ENCODE measurements at places on chromosomes 4 and X.

- DNase-seq, result no peak
Measured at GRCh38 chr4:57034520-57034919, 55.8 kb downstream of the POLR2B start.

GRCh38 chr4:925771-926500 lies 6.2 kb downstream of the GAK start:
- no peak for DNase-seq

- no peak for DNase-seq
Measured at GRCh38 chr4:2186133-2186864, 55.6 kb downstream of the HAUS3 start.

- no peak for DNase-seq
Measured at GRCh38 chrX:9912351-9913145, 54.6 kb upstream of the CLDN34 start.

- DNase-seq, result no peak
Measured at GRCh38 chrX:39012621-39013111, 211.4 kb downstream of the MID1IP1 start.

- no peak for DNase-seq
Measured at GRCh38 chr4:137359691-137360315, 172.5 kb downstream of the PCDH18 start.

DNA sequence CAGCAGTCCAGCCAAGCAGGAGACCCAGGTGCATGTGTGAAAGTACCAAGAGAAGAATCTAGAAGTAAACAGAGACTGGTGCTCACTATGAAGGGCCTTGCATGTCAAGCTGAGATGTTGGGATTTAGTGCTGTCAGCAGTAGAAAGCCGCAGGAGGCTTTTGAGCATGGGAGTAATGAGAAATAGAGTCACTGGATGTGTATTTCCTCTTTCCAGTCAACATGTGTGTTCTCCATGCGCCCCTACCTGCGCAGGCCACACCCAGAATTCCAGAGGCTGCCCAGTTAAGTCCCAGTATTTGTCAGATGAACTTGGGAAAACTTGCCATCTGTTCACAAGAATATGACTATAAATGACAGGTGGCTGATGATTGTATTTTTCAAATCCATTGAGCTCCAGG lies 4.5 kb upstream of the MAMLD1 start:
- peak; percentile 51 for DNase-seq

DNA sequence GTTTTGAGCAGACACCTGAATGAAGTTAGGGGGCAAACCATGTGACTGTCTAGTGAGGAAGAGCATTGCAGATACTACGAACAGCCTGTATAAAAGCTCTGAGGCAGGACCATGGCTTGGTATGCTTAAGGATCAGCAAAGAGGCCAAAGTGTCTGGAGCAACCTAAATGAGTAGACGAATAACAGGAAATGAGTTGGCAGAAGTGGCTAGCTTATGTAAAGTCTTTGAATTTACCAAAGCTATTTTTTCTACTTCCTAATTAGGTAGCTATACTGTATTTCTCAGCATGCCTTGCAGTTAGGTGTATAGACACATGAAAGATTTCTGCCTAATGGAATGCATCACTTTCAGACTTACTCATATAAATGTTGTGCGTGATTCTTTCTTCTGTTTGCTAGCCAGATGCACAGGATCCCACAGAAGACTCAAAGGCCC lies 9.3 kb upstream of the GPRIN3 start:
- DNase-seq, result no peak

- DNase-seq, result no peak
Measured at GRCh38 chr4:3771164-3771809, 5.1 kb downstream of the ADRA2C start.

- no peak for DNase-seq
Measured at GRCh38 chr4:52004414-52004813, 15.7 kb downstream of the LRRC66 start.

DNA sequence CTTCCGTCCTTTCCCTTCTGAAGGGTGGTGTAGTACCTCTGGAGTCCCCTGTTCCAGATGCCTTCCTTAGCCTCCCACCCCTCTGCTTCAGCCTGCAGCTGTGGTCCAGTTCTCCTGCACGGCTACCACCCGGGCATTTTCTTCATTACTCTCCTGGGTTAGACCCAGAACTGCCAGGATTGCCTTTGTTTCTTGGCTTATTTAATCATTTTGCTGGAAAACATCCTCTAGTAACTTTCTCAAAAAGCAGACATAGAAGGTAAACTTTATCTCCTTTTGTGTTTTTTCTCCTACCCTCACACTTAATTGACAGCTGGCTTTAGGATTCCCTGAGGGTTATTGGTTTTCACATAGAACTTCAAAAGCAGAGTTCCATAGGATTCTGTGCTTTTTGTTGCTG lies 20.2 kb downstream of the ANAPC4 start:
- no peak for DNase-seq

- DNase-seq, result no peak
Measured at GRCh38 chr4:113094331-113094730, 44.9 kb downstream of the ANK2 start.

DNA sequence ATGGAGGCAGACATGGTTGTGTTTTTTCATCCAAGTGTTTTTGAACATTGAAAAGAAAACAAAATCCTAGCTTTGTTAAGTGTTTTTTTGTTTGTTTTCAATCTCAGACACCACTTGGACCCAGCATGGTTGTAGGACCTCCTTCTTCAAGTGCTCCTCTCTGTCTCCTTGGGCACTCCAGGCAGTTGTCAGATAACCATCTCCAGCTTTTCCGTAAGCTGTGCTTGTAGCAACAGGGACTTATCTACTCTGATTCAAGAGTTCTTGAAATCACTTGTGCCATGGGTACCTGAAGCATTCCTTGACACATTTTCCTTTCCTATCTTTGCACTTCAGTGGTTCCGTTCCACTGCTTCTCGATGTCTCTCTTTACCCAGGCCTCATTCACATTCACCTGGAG lies 334.9 kb upstream of the DDX53 start:
- DNase-seq, result no peak

GRCh38 chrX:134013524-134013923 lies 28.1 kb upstream of the GPC3 start:
- DNase-seq, result no peak

DNA sequence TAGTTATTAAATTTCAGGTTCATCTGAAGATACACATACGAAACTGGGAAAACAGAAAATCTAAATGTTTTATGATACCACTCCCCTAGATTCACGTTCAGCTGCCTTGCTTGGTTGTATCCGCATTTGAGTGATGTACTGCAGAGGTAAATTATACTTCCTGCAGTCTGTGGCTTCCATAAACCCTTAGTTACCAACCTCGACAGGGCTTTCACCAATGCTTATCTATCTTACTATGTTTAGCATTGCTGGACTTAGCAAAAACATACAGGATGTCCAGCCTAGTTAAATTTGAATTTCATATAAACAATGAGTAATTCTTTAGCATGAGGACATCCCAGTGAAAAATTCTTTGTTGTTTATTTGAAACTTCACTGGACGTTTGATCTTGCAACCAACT lies 108.8 kb downstream of the TMA16 start:
- no peak for DNase-seq

- DNase-seq, result no peak
Measured at GRCh38 chr4:86497980-86498862, 95.9 kb upstream of the PTPN13 start.

- no peak for DNase-seq
Measured at GRCh38 chr4:77358315-77358928, 201.4 kb downstream of the CCNG2 start.

GRCh38 chr4:146214238-146214637 lies at the start of gene REELD1:
TSS of gene REELD1 (plus strand) at chr4:146214538. CDS start at chr4:146216953, 2,415 bp downstream.
- DNase-seq, result no peak

DNA sequence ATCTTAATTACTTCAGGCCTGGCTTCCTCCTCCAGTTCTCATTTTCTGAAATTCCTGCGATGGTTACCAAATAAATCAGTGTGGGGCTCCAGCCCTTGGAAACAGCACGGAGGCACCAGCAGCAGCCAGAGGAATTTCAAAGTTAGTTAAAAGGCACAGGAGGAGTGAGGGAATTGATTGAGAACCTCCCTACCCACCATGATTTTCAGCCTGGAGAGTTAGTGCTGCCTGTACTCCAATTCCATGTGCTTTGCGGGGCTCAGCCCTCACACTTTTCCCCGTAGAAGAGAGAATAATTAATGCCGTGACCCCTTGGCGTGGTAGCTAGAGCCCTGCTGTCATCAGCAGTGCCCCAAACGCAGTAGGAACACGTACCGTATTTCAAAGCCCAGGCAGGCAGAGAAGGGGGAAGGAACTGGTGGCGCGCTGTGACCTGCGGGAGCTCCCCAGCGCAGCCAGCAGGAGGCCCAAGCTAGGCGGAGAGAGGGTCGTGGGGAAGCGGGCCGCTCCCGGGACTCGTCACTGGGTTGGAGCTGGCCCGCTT lies 84.0 kb upstream of the IGFBP7 start:
- no peak for DNase-seq

DNA sequence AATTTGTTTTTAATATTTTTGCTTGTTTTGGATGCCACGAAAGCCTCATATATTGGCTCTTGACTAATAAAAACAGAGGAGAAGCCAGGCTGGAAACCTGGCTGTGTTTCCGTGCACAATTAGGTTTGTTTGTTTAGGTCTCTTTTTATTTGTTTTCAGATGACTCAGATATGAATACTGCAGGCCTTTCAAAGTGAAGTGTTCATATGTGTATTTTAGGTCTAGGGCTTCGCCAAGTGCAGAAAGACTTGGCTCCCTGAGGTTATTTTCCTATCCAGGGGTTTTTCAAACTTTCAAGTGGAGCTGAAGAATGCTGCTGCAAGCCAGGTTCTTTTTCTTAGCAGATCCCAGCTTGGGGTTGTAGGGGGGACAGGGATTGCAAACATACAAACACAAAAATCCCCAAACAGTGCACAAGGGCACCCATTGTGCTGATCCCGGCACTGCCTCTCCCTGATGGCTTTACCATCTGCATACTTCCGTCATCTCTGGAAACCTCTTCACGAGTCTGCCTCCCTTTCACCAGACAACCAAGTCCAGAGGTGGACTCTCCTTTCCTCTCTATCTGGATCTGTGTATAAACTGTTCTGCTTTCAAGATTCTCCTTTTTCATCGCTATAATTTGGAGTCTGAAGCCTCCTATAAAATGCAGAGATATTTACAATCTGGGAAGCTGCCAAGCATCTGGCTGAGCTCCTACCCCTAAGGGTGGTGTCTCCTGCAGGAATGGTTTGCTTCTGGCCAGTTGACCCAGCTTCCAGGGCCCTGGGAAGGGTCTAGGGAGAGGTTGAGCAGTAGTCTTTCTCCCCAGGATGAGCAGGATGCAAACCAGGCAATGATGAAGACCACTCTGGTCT lies 108.6 kb downstream of the SMIM20 start:
- no peak for DNase-seq

DNA sequence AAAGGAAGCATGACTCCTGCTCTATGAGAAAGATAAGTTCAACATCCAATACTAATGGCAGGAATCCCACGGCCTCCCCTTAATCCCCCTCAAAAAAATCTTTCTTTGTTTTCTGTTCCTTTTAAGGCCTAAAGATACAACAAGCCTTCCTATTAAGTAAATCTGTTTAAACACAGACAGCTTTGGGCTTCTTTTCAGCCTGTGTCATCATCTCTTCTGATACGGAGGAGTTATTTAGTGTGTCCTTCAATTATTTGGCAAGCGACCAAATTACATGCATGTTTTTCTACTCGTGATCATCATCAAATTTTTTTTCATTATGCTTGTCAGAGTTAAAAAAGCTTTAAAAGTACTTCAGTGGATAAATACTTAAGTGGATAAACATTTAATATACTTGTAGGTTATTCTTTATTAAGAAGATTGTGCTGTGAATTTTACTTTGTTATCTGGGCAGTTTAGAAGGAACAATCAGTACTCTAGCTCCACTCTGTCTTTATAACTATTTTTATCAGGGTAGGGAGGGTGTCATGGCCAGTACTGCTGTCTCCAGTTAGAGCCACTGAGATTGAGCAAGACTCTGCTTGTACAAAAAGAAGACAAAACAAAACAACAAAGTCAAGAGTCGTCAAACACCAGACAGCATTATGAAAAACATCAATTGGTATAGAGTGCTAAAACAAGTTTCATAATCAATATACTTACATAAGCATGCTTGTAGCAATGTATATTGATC lies 210.7 kb downstream of the PRR32 start:
- DNase-seq, result no peak

DNA sequence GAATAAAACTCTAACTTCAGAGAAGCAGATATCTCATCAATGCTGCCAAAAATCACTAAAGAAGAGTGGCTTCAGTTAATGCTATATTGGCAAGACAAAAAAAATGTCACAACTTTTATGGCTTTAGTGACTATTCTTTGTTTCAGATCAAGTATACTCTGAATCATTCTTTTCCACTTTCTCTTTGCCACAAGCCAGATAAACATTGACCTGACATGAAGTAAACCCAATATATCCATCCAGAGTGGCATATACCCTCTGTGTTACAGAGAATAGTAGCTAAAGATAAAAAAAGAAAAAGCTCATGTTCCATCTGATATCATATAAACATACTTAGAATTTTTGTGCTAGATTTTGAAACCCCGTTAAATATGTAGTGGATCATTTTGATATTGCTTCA lies 206.7 kb upstream of the CNKSR2 start:
- no peak for DNase-seq

- no peak for DNase-seq
Measured at GRCh38 chrX:20547611-20548051, 280.9 kb upstream of the RPS6KA3 start.

DNA sequence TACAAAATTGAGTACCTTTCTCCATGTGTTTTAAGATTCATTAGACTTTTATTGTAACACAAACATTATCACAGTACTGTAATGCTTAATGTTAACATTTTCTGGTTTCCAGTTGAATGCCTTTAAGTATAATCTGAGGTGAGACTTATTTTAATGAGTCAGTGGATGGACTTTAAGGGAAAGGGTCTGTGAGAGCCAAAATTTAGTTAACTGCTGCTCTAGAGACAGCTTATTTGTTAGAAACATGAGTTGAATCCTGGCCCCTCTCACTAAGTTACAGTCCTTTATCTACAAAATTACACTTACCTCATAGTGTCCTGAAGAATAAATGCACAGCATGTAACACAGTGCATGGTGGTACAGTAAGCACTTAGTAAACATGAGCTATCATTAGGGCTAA lies 66.0 kb downstream of the PGRMC2 start:
- no peak for DNase-seq

GRCh38 chrX:118729042-118729652 lies 1.7 kb downstream of the IL13RA1 start:
- no peak for DNase-seq

- no peak for DNase-seq
Measured at GRCh38 chr4:26021417-26022345, 107.7 kb downstream of the SMIM20 start.

DNA sequence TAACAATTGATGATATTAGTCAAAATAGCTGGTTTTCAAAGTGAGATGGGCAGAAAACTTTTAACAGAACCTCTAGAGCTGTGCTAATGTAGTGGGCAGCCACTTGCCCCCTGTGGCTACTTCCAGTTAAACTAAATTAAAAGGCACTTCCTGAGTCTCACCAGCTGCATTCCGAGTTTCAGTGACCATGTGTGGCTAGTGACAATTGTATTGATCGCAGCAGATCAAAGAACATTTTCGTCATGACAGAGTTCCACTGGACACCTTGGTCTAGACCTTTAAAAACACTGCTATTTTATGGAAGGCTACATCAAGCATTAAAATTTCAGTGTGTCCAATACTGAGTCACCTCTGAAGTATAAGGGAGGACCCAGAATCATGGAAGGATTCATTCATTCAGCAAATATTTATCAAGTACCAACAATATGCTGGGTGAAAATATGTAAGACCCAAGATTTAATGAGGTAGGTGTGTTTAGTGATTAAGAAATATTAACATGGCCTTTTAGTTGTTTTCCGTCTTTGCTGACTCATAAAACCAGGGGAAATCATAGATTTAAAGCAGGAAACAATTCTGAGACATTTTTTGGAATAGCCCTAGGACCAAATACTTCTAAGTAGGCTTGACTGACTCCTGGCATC lies 5.1 kb upstream of the FAT1 start:
- no peak for DNase-seq

Data from right atrium auricular region (tissue), 2 donors.